ENCODE measurements at places on chromosomes 7 and 10. TPM values are rescaled to one million over a fixed set of nuclear protein-coding genes. Genes with fewer than 3 reads are reported as not detected.
A peak's percentile ranks its signal among the peaks of the same experiment; 100 is the strongest.

The RPA3 gene
- polyA plus RNA-seq: 9.3 TPM

The LEP gene
- not detected for polyA plus RNA-seq

- no peak for DNase-seq
Observed at GRCh38 chr10:78650122-78650521, 418.6 kb upstream of the ZMIZ1 start.

The EPDR1 gene
- polyA plus RNA-seq: 0.57 TPM

The SAMD9 gene
- polyA plus RNA-seq: 0.92 TPM

The IL2RA gene
- polyA plus RNA-seq: not detected

The TSPAN12 gene
- polyA plus RNA-seq: 9.3 TPM

GRCh38 chr10:15222511-15222910 is 54.0 kb upstream of the NMT2 start:
- no peak for DNase-seq

The VPS37D gene
- 2.9 TPM for polyA plus RNA-seq

The NPFFR1 gene
- not detected for polyA plus RNA-seq

The SNCG gene
- 60.8 TPM for polyA plus RNA-seq

DNA sequence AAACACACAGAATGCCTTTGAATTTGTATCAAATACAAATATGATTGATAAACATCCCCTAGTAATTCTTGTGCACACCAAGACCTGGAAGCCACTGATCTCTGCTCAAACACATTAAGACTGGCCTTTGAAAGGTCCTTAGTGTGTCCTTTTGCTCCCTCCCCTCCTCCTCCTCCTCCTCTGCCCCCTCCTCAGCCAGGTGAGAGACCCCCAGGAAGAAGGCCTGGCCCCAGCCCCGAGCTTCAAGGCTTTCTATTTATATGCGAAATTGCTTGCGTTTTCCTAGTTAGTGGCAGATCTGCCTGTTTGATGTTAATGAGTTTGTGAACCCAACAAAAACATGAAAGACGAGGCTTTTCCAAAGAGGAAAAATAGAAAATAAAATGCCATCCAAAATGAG is 63.6 kb upstream of the TCF7L2 start:
- no peak for DNase-seq

- peak; percentile 52 for DNase-seq
Observed at GRCh38 chr7:129951226-129952085, 1.3 kb downstream of the UBE2H start.

The CNPY4 gene
- 28.6 TPM for polyA plus RNA-seq

The LIPK gene
- polyA plus RNA-seq: not detected

- no peak for DNase-seq
Observed at GRCh38 chr7:6260291-6261187, 11.9 kb downstream of the CYTH3 start.

- no peak for DNase-seq
Observed at GRCh38 chr7:19026888-19027287, 90.5 kb downstream of the TWIST1 start.

- no peak for DNase-seq
Observed at GRCh38 chr10:22468570-22469320, 123.4 kb downstream of the SPAG6 start.

DNA sequence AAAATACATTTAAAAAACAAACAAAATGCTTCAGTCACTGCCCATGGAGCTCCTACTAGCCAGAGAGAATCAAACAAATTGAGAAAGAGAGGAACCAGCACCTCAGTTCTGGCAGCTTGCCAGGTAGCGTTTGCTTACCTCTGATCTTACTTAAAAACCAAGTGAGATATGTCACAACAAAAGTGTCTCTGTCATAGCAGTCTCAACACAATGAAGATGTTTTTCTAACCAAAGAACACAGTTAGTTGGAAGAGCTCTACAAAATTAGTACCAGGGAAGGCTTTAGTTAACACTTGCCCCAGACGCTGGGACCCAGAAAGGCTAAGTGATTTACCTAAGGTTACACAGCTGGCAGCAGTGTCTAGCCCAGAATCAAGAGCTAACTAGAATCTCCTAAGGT is 3.4 kb downstream of the DOCK4 start:
- peak; percentile 50 for DNase-seq

GRCh38 chr10:77716458-77717317 is 79.1 kb upstream of the KCNMA1 start:
- no peak for DNase-seq

GRCh38 chr10:118979661-118980060 is 49.9 kb upstream of the NANOS1 start:
- DNase-seq: no peak

- DNase-seq: no peak
Observed at GRCh38 chr7:80821771-80822319, 97.0 kb downstream of the SEMA3C start.

The ITGA8 gene
- not detected for polyA plus RNA-seq

The SH2D4B gene
- polyA plus RNA-seq: not detected

The FAM25A gene
- not detected for polyA plus RNA-seq

DNA sequence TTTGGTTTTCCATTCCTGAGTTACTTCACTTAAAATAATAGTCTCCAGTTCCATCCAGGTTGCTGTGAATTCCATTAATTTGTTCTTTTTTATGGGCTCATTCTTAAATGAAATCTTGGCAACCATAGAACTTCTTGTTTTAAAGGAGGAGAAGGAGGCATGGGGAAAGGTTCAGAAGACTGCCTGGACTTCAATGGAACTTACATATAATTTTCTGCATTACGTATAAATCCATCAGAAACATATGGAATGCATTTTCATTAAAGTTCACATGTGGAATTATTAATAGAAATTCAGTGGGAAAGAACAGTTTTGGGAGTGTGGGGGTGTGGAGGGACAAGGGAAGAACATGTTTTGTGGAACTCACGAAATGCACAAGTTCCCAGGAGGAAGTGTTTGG is 176.6 kb upstream of the PRKCQ start:
- no peak for DNase-seq

DNA sequence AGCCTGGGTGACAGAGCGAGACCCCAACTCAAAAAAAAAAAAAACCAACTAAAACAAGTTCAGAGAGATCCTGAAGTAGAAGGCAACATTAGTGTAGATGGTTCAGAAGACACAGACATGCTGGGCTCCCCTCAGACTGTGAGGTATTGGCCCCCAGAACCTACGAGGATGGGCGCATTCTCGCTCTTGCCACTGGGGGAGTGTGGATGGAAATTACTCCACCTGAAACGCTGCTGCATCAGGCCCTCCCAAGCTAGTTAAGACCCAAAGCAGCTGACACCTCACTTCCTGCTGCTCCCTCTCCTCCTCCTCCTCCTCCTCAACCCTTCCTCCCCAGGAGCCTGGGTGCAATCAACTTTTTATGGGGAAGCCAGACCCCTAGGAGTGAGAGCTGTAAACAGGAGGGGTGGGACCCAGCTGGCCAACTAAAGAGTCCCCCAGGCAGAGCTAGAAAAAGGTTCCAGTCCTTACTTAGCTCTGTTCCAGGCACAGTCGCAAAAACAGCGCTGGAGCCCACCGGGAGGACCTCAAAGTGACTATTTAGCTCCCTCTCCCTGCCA is 7.4 kb downstream of the SH3PXD2A start:
- no peak for DNase-seq

GRCh38 chr10:63520500-63521415 is at the start of gene REEP3:
Gene REEP3 (plus strand): TSS chr10:63521401. CDS start chr10:63521546, 145 bp downstream.
- peak; percentile 56 for DNase-seq

- DNase-seq: no peak
Observed at GRCh38 chr7:100221231-100221718, 1.5 kb downstream of the PVRIG start.

DNA sequence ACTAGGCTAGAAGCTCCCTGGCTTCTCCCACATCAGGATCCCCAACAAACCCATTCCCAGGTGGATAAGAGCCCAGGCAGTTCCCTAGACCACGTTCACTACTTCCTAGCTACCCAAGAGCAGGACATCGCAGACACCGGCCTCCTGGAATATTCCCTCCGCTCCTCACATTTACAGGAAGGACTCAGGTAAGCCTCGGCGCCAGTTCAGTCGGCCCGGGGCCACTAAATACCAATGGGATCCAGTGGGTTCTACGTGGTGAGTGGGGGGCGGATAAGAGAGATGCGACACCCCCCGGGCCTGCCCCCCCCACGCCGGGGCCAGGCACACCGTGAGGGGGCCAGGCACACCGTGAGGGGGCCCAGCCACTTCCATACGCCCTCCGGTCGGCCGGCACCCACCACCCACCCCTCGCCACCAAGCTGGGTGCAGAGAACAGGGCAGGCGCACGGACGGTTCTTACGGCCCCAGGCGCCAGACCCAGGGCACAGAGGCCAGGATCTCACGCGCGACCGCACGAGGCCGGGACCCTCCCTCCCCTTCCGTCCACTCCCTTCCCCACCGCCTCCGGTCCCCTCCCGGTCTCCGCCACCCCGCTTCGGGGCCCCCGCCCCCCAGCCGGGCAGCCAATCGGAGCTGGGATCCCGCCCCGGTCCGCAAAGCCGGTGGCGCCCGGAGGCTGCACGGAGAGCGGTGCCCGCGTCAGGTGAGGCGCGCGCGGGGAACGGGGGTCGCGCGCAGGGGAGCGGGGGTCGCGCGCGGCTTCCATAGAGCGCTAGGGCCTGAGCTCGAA is at the start of gene BLVRA:
Gene BLVRA (plus strand): TSS at position 652 of the 793 bp plus-strand sequence. CDS start 12,479 bp downstream, outside the sequence.
- peak; percentile 56 for DNase-seq

Measured in endothelial cell of umbilical vein (primary cell).